ENCODE measurements at places on chromosomes 13 and 19. TPM values are rescaled to one million over a fixed set of nuclear protein-coding genes. Genes with fewer than 3 reads are reported as not detected.

Gene F10
- 12.1 TPM for total RNA-seq

Gene NLRP11
- not detected for total RNA-seq

Gene MBNL2
- 78.9 TPM for total RNA-seq

Gene ZNF441
- total RNA-seq = 9.6 TPM

Gene ZFP36
- 111 TPM for total RNA-seq

Gene CYP4F2
- not detected for total RNA-seq

Gene TNFSF9
- 0.76 TPM for total RNA-seq

Gene ZNF285
- 9.8 TPM for total RNA-seq

Gene ZNF536
- total RNA-seq = 9.2 TPM

Gene VSTM1
- total RNA-seq = not detected

Gene APOC4
- not detected for total RNA-seq

Gene ARL11
- total RNA-seq = 0.20 TPM

Gene GPC5
- 2.7 TPM for total RNA-seq

GRCh38 chr19:9009431-9009830, 778 bp downstream of the MUC16 start:
- no peak for DNase-seq

DNA sequence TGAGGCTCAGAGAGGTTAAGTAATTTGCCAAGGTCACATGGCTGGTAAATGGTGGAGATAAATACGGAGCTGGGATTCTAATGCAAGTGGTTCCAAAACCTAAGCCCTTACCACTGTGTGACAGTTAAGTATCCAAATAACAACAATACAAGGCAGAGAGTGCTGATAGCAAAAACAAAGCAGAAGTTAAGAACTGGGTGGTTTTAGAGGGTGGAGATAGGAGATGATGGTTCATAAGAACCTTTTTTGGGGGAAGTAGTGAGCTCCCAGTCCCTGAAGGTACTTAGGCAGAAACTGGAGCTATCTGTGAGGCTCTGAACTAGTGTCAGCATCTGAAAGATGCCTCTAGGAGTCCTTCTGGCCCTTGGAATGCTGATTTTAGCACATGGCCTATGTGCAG, 56.2 kb upstream of the UBE2L5 start:
- no peak for DNase-seq

- no peak for DNase-seq
Measured at GRCh38 chr19:38924388-38924787, 6.2 kb downstream of the SARS2 start.

GRCh38 chr13:69769608-69770007, 338.0 kb upstream of the ATXN8OS start:
- DNase-seq = no peak

DNA sequence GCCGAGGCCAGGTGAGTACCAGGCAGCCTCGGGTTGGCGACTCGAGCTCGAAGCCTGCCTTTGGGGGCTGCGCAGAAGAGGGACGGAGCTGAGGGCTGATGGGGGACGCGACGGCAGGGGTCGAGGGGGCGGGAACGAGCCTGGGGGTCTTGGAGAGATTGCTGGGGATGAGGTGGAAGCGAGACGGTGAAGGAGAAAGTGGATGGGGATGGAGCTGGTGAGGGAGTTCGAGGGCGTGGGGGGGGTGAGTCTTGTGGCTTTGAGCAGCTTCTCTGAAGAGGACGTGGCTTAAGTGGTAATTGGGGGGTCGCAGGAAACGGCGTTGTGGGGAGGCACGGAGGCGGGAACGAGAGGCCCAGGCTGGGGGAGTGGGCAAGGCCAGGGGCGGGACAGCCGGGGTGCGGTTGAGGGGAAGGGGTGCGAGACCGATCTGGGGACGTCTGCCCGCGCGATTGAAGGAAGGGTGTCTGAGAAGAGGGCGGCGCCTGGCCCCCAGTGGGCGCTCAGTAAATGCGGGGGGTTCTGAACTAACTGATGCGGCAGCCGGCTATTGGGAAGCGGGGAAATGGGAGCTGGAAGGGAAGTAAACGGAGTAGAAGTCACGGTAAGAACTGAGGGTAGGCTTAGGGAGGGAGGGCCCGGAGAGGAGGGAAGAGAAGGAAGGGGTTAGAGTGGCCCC, 426 bp downstream of the MYO9B start:
- DNase-seq = no peak

DNA sequence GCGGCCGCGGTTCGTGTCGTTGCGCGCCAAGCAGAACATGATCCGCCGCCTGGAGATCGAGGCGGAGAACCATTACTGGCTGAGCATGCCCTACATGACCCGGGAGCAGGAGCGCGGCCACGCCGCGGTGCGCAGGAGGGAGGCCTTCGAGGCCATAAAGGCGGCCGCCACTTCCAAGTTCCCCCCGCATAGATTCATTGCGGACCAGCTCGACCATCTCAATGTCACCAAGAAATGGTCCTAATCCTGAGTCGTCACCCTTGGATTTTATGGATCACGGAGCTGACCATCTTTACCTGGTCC, 475 bp downstream of the MRPL57 start:
- no peak for DNase-seq

DNA sequence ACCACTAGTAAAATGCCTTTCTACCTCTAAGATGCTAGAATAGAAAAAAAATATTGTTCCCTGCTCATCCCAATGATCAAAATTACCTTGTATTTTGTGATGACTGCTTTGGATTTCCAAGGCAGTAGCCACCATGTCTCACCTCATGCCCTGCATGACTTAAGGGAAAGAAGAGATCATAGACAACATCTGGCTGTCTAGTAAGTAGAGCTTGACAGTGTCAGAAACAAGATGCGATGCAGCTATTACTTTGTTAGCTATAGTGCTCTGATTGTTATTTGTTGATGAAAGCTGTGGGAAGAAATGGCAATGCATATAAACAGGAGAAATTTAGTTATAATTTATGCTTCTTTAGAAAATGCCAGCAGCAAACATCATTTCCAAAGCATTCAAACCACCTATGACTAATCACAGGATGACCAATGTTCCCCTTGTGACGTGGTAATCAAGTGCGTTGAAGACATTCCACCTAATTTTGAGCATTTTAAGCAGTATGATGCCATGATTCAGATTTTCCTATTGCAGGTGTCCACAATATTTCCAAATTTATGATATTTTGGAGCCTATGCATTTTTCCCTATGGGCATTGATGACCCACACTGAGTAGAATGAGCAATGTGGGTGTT, 308.3 kb downstream of the KCNRG start:
- DNase-seq = no peak

DNA sequence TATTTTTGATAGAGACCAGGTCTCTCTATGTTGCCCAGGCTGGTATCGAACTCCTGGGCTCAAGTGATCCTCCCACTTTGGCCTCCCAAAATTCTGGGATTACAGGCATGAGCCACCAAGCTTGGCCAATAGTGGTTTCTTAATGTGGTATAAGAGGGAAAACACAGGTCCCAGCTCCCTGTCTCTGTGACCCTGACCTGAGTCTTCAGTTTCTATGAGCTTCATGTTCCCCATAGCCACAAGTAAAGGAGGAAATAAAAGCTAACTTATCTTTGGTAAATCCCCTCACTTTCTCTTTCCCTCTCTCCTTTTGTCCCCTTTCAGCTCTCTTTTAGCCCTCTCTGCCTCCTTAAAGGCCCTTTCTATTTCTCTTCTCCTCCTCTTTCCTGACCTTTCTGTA, 50.3 kb downstream of the ABCC4 start:
- no peak for DNase-seq

DNA sequence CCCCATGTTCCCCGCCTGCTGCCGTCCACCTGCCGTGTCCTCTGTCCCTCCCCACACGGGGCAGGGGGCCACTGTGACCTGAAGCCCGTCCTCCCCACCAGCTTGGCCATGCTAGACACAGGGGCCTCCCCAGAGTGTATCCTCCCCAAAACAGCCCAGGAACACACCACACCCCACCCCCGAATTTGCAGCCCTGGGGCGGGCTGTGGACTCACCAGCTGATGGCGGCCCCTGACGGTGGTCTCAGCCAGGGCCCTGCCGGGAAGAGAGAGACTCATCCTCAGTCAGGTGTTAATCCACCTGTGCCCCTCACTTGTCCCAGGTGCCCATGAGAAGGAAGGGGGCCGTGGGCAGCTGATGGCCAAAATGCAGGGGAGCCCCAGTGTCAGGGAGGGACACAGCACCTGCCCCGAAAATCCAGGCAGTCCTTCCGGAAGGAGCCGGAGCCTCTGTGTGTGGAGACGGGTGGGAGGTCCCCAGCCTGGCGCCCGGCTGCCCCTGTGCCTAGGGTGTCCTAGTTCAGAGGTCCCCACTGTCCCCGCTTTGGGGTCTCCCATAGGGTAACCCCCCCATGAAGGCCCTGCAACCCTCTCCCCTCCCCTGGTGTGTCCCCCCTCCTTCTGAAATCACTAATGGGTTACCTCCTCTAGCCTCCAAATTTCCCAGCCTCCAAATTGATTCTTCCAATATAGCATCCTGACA, 39.3 kb upstream of the TCF3 start:
- no peak for DNase-seq

- no peak for DNase-seq
Measured at GRCh38 chr13:99334221-99334620, 27.0 kb upstream of the GPR183 start.

- DNase-seq = no peak
Measured at GRCh38 chr19:37994823-37995130, 87.8 kb downstream of the SIPA1L3 start.

DNA sequence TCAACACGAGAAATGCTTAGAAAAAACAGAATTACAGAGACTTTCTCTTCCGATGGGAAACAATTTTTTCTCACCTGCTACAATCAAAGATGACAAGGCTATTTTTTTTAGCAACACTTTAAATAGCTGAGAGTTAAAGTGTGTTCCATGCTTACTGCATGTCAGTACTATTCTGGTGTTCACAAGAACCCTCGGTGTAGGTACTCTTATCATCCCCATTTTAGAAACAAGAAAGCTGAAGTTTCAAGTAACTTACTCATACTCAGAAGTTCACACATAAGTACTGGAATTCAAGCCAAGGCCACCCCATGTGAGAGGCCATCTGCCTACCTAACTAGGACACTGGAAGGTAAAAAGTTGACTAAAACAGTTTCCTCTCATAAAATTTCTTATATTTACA, 9.0 kb upstream of the TNFRSF19 start:
- DNase-seq = no peak

DNA sequence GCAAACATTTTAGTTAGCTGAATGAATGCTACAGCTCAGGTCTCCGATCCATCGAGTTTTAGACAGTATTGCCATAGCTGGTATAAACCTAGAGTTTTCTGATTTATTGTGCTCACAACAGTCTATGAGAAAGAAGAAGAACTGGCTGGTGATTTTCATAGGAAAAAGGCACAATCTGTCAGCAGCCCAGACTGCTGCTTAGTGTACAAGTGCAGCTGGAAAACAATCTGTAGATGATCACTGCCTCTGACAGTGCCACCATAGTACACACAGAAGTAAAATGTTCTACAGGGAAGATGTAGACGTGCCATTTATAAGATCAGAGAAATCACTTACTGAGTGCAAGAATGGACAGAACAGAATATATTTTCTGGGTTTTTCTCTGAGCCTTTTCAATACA, 48.4 kb downstream of the MYO16 start:
- DNase-seq = no peak

DNA sequence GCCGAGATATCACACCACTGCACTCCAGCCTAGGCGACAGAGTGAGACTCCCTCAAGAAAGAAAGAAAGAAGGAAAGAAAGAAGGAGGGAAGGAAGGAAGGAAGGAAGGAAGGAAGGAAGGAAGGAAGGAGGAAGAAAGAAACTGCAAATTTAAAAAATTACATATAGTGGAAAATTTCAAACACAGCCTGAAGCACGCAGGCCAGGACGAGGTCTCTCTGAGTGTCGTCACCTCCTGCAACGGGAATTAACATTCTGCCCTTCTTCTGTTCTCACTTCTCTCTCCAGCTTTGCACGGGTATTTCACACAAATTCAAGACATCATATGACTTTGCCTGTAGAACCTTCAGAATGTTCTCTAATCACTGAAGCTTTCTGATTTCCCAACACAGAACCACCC, 108.2 kb downstream of the GNG7 start:
- no peak for DNase-seq

- no peak for DNase-seq
Measured at GRCh38 chr13:112723771-112724170, 33.9 kb downstream of the ATP11A start.

DNA sequence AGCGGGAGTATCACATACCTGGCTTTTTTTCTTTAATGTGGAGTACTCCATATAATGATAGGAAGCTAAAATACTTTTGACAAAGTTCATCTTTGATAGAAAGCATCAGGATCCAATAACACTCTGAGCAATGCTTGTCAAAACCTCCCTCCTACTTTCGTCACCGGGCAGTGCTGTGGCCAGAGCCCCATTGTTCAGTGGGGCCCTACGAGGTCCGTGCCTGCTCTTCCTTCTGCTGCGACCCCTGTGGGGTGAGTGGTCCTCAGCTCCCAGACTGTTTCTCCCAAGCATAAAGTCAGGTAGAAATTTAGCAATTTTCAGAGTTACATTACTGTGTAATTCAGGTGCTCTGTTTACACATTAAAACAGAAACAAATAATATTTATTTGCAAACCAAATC, 51.2 kb downstream of the ANKRD10 start:
- DNase-seq = no peak

GRCh38 chr13:114328034-114328433, 13.7 kb downstream of the CHAMP1 start:
- DNase-seq = no peak

GRCh38 chr19:41309180-41310032, 566 bp upstream of the CCDC97 start:
- no peak for DNase-seq

DNA sequence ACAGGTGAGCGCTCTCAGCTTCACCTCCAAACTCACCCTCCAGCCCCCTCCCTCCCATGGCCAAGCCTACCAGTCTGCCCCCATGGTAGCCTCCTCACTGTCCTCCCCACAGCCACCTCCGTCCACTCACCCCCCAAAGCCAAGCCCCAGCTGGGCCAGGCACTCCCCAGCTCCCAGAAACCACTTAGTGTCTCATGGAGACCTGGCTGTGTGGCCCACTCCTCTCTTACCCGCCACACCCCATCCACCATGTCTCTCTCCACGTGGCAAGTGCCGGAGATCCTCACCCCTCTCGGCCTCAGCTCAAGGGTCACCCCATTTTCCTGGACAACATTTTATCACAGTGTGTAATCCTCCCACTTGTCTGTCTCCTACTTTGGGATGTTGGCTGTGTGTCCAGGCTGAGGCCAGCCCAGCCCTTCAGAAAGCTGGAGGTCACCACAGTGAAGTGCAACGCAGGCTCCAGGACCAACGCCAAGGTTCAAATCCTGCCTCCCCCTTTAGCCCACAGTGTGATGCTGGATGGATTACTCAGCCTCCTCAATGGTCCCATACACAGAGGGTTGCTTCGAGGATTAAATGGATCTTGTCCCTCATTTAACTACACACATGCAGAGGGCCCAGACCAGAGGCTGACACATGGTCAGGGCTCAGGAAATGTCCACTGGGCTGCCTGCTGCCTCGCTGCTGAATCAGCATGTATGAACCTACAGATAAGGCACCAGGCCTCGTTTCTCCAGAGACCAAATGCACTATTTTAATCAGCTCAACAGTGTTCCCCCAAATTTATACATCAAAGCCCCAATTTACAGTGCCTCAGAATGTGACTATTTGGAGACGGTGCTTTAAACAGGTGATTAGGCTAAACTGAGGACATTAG, 71.3 kb downstream of the CEBPG start:
- DNase-seq = no peak

GRCh38 chr19:18906605-18907519, 10.9 kb upstream of the CERS1 start:
- DNase-seq = no peak

GRCh38 chr19:31054430-31054829, 294.8 kb downstream of the TSHZ3 start:
- DNase-seq = no peak

- DNase-seq = no peak
Measured at GRCh38 chr19:8242211-8242821, 33.1 kb downstream of the CERS4 start.
